NCI-H1694 treated with DMSO at 0.1 percent for 48 hours (cell line): ENCODE measurements at places on chromosomes 12 and 14.

- DNase-seq, result no peak
Measured at GRCh38 chr12:15629761-15630160, 159.4 kb downstream of the EPS8 start.

DNA sequence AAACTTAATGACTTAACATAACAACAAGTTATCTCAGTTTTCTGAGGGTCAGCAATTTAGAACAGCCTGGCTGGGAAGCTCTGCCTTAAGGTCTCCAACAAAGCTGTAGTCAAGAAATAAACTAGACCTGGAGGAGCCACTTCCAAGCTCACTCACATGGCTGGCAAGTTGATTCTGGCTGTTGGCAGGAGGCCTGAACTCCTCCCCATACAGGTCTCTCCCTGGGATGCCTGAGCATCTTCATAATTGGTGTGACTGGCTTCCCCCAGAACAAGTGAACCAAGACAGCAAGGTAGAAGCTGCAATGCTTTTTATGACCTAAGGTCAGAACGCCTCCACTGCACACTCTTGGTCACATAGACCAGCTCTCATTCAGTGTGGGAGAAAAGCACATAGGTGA, 128.3 kb downstream of the SAMD4A start:
- DNase-seq, result no peak

- no peak for DNase-seq
Measured at GRCh38 chr12:109765446-109765810, 51.8 kb downstream of the FAM222A start.

- no peak for DNase-seq
Measured at GRCh38 chr12:29204521-29204920, 55.4 kb downstream of the FAR2 start.

DNA sequence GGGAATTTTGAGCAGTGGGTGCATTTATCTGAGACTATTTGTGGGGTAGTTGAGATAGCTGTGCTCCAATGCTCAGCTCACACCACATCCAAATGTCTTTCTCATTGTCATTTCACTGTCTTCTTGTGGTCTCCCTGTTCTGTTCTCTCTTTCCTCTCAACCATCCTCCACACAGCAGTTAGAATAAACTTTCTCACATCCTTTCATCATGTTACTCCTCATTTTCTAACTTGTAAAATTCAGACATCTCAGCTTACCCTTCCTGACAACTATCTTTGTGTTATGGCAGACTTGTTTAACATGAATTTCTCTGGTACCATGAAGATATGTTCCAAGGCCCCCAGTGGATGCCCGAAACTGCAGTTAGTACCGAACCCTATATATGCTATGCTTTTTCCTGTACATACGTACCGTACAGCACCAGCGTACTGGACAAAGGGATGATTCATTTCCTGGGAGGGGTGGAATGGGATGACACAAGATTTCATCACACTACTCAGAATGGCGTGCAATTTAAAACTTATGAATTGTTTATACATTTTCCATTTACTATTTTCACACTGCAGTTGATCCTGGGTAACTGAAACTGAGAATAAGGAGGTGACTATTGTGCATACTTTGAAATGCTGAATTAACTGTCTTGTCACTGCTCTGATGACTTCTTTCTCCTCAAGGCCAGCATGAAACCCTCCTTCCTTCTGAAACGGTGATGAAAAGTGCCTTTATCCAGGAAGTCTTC, 177.1 kb upstream of the SLC38A2 start:
- no peak for DNase-seq

GRCh38 chr12:93594766-93595311, 22.4 kb downstream of the SOCS2 start:
- no peak for DNase-seq

- no peak for DNase-seq
Measured at GRCh38 chr12:27970401-27971120, 2.0 kb downstream of the PTHLH start.

GRCh38 chr12:77060136-77060882, 5.1 kb downstream of the E2F7 start:
- DNase-seq, result no peak

DNA sequence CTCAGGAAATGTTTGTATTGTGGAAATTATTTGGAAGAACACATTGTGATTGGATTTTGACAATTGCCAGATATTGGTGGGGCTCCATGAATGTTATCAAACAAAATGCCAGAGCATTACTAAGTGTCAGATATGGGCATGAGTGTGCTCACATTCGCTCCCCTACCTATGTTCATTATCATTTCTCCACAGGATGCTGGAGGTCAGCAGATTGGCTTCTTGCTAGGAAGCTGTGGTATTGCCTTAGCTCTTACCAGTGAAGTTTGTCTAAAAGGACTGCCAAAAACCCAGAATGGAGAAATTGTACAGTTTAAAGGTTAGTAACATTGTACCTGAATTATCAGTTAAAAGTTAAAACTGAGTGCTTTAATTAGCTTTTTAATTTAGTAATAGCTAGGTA, 78.3 kb upstream of the ATF1 start:
- DNase-seq, result no peak

GRCh38 chr12:58583940-58584339, 336.4 kb downstream of the LRIG3 start:
- no peak for DNase-seq

DNA sequence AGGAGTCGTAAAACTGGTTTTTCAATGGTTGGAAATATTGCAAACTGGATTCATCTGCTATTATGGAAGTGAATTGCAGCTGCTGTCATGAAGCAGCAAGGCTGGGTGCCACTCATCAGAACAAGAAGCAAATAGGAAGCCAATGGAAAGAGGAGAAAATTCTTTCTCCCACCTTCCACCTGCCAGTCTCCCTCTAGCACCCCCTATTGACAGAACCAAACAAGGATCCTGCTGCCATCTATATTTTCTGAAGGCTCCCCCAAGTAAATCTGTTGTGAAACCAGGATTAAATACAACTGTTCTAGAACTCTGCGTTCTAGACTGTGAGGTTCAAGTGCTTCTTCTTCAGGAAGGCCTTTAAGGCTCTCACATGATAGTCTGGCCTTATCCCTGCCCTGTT, 286.6 kb downstream of the AACS start:
- no peak for DNase-seq

DNA sequence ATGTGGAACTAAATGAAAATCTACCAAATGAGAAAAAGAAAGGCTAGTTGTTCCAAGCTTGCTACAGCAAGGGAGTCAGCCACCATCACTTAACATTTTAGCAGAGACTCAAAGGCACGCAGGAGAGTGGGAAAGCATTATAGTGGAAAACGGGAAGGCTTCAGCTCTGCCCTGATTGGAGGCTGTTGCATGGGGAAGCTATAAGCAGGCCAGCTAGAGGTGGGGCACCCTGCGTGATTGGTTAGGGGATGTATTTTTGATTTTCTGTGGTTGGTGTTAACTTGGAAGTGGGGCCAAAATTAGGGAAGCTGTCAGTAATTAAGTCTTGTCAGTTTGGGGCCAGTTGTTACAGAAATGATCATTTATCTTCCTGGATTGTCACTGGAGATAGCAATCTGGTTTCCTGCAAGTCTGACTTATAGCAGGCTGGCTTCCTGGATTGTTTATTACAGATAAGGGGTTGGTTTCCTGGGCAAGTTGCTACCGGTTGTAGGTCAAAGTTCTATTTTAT, 93.9 kb downstream of the FAR2 start:
- DNase-seq, result no peak

DNA sequence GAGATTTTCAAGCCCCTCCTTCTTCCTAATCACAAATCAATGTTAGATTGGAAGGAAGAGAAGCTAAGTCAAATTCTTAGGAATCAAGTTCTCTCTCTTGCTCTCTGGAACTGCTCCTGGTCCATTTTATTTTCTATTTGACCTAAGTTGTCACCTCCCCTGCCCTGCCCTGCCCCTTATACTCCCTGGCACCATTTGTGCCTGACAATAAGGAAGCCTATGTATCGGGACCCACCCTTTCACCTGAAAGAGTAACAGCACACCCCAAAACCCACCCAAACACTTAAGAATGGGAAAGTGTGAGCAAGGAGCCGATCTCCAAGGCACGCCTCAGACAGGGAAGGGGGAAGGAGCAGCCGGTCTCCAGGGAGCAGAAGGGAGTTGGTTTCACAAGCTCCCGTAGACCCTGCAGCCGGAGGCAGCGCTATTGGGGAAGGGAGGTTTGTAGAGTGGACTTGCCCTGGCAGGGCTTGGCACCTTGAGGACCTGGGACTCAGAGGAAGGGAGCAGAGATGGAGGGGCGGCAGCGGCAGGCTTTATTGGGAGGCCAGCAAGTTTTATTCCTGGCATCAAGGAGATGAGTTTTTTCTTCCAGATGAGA, 1.6 kb downstream of the LRRC74A start:
- no peak for DNase-seq

DNA sequence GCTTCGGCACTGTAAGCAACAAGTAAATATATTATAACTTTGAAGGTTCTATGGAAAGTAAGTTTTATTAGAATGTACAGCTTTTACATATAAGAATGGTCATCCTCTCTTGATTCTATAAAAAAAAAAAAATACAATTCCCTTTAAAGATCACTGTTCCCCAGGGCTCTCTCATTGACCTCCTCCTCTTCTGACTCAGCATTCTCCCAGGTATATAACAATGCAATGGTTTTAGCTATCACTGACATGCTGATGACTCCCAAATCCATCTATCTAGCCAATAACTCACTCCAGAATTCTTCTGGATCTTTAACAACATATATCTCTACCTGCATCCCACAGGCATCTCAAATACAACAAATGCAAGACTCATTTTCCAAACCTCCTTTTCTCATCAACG, 62.7 kb downstream of the EEA1 start:
- DNase-seq, result no peak

GRCh38 chr12:86435053-86435452, 178.9 kb upstream of the MGAT4C start:
- peak; percentile 92 for DNase-seq

- peak; percentile 22 for DNase-seq
Measured at GRCh38 chr12:121668750-121669520, 519 bp downstream of the MORN3 start.

DNA sequence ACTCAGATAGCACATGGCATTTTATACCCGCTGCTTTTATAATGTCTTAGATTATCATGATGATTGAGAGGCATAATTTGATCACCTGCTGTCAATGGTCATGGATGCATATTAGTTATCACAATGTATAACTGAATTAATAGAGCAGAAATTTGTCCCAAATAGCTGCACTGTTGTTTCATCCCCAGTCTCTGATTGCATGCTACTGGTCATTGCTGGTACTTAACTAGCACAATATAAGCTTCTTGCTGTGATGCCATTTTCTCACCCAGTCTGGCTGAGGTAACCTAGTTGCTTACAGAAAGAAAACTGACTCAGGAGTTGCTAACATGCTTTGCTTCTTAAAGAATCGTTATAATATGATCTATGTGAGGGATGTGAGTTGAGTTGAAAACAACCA, 76.8 kb upstream of the PLEKHA5 start:
- DNase-seq, result no peak

- DNase-seq, result no peak
Measured at GRCh38 chr12:88726806-88727720, 146.8 kb upstream of the KITLG start.

- DNase-seq, result no peak
Measured at GRCh38 chr14:83372271-83372670, 1838.6 kb upstream of the SEL1L start.

DNA sequence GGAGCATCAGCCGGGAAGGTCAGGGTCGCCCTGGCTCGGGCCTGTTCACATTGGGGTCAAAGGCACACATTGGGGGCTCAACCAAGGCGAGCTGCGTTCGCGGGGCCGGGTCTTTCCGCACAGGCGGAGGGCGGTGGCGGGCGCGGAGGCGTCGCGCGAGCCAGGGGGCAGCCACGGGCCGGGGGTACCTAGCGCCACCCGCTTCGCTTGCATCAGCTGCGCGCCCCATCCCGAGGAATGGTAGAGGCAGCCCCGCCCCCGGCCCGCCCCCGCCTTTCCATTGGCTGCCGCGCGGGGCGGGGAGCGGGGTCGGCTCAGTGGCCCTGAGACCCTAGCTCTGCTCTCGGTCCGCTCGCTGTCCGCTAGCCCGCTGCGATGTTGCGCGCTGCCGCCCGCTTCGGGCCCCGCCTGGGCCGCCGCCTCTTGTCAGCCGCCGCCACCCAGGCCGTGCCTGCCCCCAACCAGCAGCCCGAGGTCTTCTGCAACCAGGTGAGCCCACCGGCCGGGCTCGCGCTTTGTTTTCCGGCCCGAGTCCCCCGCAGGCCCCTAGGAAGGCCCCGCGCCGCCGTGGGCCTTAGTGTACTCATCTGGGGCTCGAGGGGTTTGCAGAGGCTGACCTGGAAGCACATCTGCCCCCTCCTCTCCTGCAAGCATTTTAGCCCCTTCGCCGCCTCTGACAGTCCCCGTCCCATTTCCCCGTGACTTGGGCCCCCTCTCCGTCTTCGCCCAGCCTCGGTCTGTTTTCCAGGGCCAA, at the start of gene ALDH2:
Gene ALDH2 (plus strand): TSS at position 326 of the 754 bp plus-strand sequence. CDS start 50 bp downstream, at position 376.
- peak; percentile 19 for DNase-seq

- DNase-seq, result no peak
Measured at GRCh38 chr12:15336768-15337553, 14.7 kb downstream of the PTPRO start.

- DNase-seq, result no peak
Measured at GRCh38 chr12:93497456-93497855, 30.1 kb downstream of the MRPL42 start.

DNA sequence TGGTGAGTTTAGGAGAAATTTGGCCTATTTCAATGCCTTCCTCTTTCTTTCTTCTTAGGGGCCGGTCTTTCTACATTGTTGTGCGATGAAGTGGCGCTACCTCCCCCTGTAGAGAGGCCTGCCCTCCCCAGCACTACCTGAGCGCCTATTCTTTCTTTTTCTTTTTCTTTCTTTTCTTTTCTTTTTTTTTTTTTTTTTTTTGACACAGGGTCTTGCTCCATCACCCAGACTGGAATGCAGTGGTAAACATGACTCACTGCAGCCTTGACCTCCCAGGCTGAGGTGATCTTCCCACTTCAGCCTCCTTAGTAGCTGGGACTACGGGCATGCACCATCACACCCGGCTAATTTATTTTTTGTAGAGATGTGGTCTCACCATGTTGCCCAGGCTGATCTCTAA, 136.1 kb upstream of the MAX start:
- DNase-seq, result no peak

DNA sequence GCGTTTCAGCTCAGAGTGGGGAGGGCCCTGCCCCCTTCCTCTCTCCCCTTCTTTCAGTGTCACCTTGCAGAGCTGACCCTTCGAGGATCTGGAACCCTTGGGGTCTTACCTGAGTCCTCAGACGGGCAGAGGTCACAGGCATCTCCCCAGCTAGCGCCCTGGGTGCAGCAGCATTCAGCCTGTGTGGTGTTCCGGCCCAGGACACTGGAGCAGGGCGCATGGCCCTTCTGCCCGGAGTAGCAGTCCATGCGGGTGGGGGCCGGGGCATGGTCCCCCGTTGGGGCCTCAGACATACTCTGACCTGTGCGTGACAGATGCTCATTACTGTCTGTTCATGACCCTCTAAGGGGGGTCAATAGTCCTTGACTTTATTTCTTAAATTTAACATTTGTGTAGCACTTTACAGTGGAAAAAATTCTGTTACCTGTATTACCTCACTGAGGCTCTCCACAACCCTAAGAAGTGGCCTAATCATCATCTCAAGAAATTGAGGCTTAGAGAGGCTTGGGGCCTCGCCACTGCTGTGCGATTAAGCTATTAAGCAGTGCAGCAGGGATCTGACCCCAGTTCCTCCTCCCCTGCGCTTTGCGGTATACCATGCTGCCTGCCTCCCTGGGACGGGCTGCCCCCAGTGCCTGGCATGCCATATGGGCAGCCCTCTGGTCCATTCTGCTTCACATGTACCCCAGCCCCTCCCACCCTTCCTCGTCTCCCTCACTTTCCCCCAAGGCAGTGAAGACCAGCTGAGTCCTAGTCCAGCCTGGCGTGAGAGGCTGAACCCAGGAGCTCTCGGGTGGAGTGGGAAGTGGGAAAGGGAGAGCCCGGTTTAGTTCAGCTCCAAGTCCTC, 11.5 kb downstream of the ISCA2 start:
- DNase-seq, result no peak

GRCh38 chr12:56631790-56632700, 1.9 kb upstream of the BAZ2A start:
- no peak for DNase-seq
